ENCODE measurements at places on chromosomes 5 and 9.

- DNase-seq, result no peak
These were observed 217.0 kb downstream of the DMRT2 start for GRCh38 chr9:1267141-1267570.

- DNase-seq, result no peak
These were observed 108.7 kb downstream of the RXRA start for GRCh38 chr9:134434894-134435506.

- DNase-seq, result no peak
These were observed at the start of gene ESM1 for GRCh38 chr5:54985301-54986268. TSS of gene ESM1 (minus strand) at chr5:54985593. CDS start at chr5:54985517, 76 bp downstream.

- no peak for DNase-seq
These were observed 76.4 kb upstream of the GPR151 start for GRCh38 chr5:146592352-146592751.

- DNase-seq, result no peak
These were observed 81.0 kb downstream of the DAPK1 start for GRCh38 chr9:87578625-87579024.

- no peak for DNase-seq
These were observed 239.7 kb downstream of the MLLT3 start for GRCh38 chr9:20382460-20383071.

DNA sequence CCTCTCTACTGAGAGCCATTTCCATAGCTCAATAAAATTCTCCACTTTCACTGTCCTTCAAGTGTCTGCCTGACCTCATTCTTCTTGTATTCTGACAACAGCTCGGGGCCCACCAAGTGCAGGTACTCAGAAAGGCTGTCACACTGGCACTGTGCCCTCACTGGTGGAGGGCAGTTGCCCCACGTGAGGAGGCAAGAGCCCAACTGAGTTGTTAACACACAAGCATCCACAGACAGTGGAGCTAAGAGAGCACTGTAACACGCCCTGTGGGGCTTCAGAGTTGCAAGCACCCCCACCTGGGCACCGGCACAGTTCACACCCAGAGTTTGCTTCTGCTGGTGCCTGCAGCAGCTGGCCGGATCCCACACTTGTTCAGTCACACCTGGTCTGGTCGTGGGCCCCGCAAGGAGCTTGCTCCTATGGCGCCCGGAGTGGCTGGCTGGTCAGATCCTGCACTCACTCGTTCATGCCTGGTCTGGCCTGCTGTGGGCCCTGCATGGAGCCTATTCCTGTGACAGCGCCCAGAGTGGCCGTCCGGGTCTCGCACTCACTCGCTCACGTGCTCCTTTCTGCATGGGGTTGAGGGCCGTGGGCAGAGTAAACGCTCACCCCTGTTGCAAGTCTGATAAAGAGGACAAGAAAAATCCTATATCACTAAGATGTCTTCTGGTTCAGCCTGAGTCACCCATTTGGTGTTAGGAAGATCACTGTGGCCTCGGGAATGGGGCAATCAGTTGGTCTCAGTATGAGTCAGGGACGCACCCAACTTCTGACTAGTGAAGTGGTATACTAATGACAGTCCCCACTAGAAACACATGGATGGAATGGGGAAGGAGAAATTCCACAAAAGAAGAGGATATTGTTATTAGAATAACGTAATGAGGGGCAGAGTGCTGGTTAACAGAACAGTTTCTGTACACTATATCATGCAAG lies 87.0 kb upstream of the CCNH start:
- DNase-seq, result no peak

GRCh38 chr5:15577831-15578230 lies 77.9 kb downstream of the FBXL7 start:
- no peak for DNase-seq

DNA sequence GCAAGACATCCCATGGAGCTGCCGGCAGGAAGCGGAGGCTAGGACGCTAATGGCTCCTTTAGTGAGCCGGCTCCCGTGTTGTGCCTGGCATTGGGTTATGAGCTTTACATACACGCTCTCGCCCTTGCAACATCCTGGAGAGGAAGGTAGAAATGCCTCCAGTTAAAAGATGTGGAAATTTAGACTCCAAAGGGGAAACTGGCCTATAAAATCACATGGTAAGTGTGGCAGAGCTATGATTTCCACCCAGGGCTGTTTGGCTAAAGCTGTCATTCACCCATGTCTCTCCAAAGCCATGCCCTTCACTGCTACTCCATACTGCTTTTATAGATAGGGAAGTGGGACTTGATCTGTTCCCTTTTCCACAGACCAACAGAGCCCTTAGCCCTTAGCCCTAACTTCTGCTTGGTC lies 5.2 kb downstream of the GM2A start:
- DNase-seq, result no peak

DNA sequence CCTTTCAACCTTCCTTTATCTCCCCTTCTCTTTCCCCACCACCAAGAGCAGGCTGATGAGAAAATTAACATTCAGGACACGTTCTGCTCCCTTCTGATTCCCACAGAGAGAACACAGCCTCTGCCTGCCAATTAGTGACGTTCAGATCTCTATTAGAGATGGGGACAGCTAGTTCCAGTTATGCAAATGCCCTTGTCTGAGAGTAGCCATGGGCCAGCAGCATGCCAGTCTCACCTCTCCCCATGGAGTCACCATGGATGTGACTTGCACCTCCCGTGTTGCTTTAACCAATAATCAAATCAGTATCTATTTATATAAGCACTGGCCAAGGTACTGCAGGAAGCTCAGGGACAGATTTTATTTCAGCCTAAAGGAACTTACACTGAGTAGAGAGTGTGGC lies 61.3 kb downstream of the KCNIP1 start:
- no peak for DNase-seq

GRCh38 chr5:74233571-74233970 lies 407.0 kb downstream of the ENC1 start:
- DNase-seq, result no peak

DNA sequence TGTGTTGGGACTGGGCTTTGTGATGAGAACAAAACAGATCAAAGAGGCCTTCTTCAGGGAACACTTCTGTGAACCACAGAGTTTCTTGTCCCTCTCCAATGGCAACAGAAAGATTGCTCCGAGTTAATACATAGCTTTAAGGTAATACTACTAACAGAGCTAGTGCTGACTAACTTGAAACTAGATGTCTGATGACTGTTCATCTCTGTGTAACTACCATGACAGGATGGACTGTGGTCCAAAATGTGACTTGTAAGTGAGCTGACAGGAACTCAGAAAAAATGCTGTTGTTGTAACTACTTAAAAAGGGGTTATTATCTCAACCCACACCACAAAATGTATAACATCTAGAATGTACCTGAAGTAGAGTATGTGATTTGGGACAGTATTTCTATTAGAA lies 630.2 kb upstream of the DMAC1 start:
- DNase-seq, result no peak

DNA sequence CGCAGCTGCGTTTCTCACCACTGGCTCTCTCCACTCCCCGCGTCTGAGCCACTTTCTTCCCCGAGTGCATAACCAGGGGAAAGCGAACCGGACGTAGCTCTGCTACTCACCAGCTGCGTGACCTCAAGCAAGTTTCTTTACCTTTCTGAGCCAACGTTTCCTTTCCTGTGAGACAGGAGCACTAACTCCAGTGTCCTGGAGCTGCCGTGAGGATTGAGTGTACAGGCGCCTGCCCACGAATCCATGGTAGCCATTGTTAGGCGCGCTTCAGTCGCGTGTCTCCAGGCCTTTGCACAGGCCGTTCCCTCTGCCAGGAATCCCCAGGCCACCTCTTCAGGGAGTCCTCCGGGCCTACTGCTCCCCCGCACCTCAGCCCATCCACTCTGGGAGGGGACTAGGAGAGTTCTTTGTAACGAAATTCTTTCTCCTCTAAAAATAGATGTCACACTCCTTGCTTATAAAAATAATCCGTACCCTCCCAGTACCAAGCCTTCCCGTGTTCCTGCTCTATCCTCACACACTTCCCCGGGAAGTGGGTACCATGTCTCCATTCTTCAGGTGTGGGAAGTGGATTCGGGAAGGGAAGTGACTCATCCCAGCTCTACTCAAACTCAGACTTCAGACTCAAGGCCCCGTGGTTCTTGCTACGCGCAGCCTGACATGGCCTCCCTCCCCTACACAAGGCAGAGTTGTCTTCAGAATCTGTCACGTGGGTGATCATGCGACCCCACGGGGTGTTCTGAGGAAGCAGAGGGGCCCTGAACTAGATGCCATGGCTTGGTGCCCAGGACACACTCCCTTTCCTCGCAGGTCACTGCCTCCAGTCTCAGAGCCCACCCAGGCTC lies 16.1 kb upstream of the CRB2 start:
- peak; percentile 52 for DNase-seq

DNA sequence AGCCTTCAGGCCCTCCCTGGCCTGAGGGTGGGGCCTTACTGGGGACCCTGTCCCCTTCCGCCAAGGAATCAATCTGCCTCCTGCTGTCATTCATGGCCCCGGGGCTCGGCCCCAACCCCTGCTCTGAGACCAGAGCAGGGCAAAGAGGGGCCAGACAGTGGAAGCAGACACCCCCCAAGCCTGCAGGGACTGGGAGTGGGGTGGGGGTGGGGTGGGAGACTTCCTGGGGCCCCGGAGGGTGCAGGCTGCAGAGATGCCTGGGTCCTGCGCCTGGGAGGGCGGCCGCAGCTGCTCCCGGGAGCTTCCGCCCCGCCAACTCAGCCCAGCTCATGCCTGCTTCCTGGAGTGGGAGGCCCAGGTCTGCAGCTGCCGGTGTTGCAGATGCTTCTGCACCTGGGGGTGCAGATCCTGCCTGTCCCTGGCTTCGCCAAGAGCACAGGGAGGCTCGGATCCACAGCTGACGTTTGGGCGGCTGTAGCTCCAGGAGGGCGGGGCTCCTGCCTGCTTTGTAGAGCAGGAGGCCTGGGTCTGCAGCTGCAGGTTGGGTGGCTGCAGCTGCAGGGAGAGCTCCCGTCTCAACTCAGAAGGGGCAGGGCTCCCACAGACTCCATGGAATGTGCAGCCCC lies 6.2 kb downstream of the KIF4B start:
- no peak for DNase-seq

DNA sequence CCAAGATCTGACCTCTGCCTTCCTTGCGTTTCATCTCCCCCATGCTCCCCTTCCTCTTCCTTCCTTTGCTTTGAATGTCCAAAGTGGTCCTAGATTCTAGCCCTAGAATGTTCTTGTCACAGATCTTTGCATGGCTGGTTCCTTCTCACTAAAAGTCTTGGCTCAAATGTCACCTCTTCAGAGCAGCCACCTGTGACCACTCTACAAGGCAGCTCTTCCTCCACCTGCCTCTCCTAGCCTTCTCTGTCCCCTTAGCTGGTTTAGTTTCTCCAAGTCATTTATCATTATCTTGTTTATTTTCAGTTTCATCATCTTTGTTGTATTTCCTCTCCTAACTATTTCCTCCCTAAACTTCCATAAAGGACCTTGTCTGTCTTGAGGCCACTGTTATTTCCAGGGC lies 7.1 kb upstream of the OCLN start:
- DNase-seq, result no peak

GRCh38 chr9:27495480-27496134 lies 28.5 kb upstream of the IFNK start:
- no peak for DNase-seq

GRCh38 chr5:142493875-142494518 lies 169.2 kb upstream of the SPRY4 start:
- no peak for DNase-seq

DNA sequence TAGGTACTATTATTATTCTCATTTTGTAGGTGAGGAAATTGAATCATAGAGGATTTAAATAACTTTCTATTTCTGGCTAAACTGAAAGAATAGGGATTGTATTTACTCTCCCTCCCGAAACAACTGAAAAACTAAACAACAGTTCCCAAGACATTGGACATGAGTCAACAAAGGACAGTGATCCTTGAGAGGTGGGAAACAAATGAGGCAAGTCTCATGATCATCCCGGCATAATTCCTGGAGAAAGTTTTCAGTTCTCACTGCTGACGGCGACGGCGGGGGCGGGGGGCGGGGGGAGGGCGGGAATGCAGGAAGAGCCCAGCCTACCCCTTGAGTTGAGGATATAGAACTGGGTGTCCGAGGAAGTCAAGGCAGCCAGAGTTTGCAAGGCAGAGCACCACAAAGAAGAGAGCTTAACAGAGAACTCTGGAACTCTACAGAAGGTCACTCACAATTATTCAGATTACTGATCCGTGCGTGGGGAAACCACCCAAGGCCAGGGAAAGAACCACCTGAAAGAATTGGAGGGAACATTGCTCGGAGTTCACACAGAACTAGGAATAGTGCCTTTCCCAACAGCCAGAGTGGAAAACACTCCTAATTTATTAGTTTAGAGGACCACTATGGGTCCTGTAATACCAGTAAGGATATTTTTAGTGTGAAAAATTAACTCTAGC lies 27.4 kb upstream of the WHRN start:
- no peak for DNase-seq

DNA sequence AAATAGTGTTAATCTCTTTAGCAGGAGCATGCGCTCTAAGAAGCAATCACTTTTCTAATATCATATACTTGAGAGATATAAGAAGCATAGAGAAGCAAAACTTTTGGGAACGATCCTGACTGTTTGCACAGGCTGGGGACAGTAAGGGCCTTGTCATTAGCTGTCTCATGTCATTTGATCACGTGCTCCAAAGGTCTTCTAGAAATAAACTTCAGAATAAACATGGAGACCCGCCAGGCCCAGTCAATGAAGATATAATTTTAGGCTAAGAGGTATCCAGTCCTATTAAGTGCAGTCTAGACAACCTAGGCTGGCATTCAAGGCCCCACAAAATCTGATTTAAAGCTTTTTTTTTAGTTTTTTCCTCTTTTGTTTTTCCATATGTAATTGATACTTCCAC lies 111.0 kb upstream of the APC start:
- no peak for DNase-seq

GRCh38 chr5:82584631-82585030 lies 306.5 kb upstream of the RPS23 start:
- no peak for DNase-seq

DNA sequence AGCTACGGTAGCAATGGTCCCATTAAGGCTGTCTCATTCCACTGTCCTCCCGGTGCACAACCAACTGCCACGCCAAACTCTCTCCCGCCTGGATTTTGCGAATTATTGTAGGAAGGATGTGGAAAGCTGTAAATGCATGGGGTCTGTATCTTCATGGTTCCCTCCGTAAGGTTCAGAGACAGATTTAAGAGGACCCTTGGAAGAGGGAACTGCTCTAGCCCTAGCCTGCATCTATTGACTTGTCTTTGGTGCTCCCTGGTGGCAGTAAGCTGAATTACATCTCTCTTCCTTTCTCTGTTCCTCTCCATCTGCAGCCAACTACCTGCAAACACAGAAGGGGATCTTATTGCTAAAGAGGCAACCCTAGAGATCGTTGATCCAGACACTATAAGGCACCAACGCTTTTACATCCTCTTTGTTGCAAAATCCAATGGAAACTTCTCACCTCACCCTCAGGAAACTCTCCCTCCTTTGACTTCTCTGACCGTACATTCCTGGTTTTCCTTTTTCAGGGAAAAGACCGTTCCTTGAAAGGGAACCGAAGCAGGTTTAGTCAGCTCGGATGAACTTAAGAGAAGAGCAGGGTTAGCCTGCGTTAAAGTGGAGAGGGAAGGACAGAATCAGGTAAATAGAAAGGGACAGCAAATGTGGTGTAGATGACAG lies 11.9 kb downstream of the CAPSL start:
- peak; percentile 51 for DNase-seq

Measured in stimulated activated CD4-positive, alpha-beta T cell treated with anti-CD3 and anti-CD28 coated beads, TNF-alpha, amount 100 ng/mL, for 48 hours (primary cell).